ENCODE measurements at places on chromosomes 3 and 15.

- no peak for DNase-seq
Measured at GRCh38 chr3:32184187-32184730, 54.2 kb upstream of the CMTM8 start.

- no peak for DNase-seq
Measured at GRCh38 chr3:104149154-104149553, 1217.6 kb upstream of the ALCAM start.

DNA sequence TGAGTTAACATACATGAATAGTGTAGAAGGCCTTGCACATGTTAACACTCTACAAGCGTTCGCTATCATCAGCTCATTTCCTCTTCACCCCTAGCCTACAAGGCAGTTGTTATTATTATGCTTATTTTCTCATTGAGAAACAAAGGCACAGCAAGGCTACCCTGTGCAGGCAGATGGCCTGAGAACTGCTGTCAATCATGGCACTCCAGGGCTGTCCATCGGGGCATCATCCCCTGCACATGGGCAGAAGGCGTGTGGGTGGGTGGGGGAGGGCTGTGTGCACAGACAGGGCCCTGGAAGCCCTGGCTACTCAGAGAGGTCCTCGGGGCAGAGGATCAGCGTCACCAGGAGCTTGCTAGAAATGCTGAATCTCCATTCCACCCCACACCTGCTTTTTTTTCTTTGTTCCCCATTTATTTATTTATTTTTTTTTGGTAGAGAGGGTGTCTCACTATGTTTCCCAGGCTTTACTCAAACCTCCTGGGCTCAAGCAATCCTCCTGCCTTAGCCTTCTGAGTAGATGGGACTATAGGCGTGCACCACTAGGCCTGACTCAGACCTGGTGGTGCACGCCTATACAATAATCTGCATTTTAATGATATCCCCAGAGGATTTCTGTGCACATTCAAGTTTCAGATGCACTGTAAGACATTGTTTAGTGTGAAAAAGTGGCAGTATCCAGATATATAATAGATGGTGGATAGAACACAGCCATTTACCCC, 9.6 kb upstream of the ZXDC start:
- no peak for DNase-seq

DNA sequence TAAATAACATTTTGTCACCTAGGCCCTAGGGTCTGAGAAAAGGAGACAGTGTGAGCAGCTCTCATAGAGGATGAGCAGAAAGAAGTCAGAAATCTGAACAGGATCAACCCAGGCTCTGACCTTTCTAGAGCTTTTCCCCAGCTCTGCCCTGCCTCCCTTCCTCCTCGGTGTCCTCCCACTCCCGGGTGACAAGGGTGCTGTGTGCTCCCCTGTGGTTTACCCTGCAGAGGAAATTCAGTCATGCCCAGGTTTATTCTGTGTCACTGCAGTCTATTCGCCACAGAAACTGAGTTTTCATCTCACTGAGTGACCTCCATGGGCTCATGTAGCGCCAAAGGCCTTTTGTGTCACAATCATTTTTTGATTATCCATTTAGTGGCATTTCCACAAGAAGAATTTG, 76.6 kb downstream of the IL12A start:
- no peak for DNase-seq

- DNase-seq = no peak
Measured at GRCh38 chr3:169931747-169932520, 20.6 kb downstream of the SAMD7 start.

Data from NCI-H774 (cell line).